ELR (cell line): ENCODE measurements at places on chromosomes 12 and 14.

DNA sequence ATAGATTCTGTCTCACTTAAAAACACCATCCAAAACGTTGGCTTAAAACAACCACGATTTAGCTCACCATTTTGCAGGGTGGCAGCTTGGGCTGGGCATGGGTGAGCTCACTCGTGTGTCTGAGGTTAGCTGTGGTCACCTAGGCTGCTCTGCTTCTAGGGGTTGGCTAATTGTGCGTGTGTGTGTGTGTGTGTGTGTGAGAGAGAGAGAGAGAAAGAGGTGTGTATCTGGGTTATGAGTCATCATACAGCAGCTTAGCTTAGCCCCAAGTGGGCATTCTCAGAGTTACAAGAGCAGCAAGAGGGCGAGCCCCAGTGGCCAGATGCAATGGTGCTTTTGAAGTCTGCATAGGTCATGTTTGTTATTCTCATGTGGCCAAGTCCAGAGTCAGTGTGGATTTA, 6.0 kb downstream of the FBXW8 start:
- DNase-seq: peak; percentile 87

DNA sequence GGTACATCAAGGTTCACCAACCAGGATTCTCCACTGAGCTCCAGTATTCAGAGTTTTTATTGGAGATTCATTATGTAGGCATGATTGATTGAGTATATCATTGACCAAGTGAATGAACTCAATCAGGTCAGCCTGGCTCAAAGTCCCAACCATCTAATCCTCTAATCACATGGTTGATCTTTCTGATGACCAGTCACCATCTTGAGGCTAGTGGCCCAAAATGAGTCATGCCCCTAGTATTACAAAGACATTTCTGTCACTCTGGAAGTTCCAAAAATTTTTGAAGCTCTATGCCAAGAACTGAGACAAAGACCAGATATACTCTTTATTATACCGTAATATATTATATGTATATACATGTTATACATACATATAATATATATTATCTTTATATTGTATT, 75.9 kb upstream of the ATF7IP start:
- no peak for DNase-seq

- DNase-seq: no peak
Measured at GRCh38 chr14:24673059-24673458, 39.1 kb upstream of the GZMB start.

- DNase-seq: no peak
Measured at GRCh38 chr14:91878274-91878673, 10.9 kb upstream of the TC2N start.

- DNase-seq: peak; percentile 62
Measured at GRCh38 chr14:49999826-50000379, 107.0 kb downstream of the ARF6 start.

- DNase-seq: no peak
Measured at GRCh38 chr12:76255281-76255680, 92.9 kb downstream of the BBS10 start.

GRCh38 chr14:92690171-92691011, 58.0 kb downstream of the LGMN start:
- peak; percentile 79 for DNase-seq

DNA sequence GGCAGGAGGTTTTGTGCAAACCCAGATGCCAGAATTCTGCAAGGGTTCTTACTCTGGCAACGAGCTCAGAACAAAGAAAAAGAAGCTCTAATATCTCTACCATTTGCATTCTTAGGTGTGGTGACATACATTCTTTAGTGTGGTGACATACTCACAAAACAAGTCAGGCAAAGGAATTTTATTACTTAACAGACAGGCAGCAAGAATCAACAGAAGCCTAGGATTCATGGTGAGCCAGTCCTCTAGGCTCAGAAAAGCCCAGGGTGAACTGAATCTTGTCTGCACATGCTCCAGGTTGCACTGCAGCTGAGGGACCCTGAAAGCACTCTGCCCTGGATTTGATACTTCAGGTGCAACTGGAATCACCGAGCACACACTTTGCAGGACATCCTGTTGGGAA, 122.4 kb upstream of the PTPRQ start:
- peak; percentile 22 for DNase-seq

DNA sequence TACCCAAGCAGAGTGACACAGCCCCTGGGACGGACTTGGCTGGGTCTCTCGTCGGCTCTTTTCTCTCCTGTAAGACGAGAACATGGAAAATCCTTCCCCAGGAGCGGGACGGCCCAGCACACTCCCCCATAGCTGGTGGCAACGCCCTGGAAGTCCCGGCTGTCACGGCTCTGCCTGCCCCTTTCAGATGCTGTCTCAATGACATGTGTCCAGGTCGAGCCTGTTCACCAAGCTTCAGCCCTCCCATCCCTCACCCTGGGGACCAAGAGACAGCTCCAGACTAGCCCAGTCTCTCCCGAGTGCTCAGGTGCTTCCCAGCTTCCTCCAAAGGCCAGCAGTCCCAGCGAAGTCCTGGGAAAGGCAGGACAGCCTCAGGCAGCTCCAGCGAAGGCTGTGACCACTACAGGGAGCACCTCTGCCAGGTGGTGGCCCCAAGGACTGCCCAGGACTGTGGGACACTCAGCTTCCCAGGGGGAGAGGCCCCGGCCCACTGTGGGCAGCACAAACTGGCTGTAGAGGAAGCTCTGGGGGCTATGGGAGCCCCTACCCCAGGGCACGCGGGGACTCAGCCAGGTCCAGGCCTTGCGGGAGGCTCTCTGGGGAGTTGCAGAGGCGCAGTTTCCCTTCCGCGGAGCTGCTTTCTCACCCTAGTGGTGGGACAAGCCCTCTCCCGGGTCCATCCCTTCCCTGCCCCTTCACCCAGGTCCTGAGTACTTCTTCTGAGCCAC, 33.6 kb downstream of the TNFAIP2 start:
- DNase-seq: no peak

- no peak for DNase-seq
Measured at GRCh38 chr14:23307146-23307530, 505 bp downstream of the BCL2L2 start.

DNA sequence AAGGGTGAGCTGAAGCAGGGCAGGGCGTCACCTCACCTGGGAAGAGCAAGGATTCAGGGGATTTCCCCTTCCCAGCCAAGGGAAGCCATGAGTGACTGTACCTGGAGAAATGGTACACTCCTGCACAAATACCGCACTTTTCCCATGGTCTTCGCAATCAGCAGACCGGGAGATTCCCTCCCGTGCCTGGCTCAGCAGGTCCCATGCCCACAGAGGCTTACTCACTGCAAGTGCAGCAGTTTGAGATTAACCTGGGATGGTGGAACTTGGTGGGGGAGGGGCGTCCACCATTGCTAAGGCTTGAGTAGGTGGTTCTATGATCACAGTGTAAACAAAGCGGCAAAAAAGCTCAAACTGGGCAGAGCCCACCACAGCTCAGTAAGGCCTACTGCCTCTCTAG, 11.0 kb upstream of the DHRS4 start:
- DNase-seq: no peak

GRCh38 chr12:46366771-46367170, 5.8 kb downstream of the SLC38A2 start:
- no peak for DNase-seq

GRCh38 chr14:67170660-67171059, 18.6 kb upstream of the GARIN2 start:
- DNase-seq: no peak

DNA sequence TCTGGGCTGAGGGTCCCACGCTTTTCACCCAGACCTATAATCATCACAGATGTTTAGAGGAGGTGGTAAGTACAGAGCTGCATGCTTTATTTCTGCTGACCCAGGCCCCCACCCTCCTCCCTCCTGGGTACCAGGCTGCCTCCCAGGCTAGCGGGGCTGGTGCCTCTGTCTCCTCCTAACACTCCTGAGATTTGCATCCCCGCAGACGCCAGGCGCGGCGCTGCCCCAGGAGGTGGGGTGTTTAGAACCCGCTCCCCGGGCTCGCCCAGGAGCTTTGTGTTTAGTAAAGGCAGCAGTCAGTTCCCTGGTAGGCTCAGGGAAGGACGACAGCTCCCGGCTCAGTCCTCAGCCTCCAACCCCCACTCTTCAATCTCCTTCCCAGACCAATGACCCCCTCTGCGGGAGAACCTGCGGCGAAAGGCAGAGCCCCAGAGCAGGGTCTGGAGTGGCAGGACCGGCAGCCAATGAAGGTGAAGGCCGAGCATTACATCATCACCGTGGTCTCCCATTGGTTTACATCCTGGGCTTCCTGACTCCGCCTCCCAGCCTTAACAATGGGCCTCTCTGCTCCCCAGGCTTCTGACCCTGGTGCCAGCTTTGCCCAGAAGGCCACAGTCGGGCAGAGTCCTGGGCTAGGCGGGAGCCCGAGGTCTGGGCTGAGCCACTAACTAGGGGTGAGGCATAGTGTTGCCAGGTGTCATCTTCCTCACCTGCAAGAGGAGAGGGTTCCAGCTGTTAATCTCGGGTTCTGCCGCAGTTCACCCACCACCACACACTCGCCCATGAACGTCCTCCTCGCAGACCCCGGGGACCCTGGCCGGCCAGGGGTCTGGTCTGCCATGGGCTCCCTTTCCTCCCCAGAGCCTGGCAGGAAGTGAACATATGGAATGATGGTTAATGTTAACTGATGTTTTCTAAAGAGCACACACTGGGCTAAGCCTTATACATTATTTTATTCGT, 57.5 kb downstream of the CALM1 start:
- peak; percentile 74 for DNase-seq

DNA sequence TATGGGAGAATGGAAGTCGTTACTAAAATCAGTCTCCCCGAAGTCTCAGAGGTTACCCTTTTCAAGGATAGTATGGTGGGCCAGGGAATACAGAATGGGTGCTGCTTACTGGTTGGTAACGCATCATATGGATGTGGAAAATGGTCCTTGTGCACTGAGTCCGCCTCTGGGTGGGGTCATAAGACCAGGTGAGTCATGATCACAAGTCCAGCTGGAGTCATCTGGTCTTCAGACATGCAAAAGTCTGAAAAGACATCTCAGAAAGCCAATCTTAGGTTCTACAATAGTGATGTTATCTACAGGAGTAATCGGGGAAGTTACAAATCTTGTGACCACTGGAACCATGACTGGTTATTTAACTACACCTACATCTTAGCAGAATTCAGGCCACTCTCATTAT, 71.9 kb upstream of the TCL1B start:
- peak; percentile 36 for DNase-seq

DNA sequence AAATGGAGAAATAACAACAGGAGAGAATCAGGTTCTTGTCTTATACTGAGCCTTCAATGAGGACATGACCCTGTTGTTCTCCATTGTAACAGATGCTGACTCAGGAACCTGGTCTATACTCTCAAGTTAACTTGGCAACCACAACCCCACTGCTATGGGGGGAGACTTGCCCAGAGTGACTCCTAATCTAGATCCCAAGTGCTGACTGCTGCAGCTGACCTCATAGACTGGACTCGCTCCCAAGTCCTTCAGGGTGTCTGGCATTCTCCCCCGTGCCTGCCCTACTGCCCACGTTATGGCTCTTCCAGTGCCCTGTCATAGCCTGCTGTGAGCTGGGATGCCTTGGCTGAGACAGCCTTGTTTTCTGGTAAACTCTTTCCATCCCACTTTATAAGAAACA, 37.1 kb downstream of the NID2 start:
- peak; percentile 62 for DNase-seq

DNA sequence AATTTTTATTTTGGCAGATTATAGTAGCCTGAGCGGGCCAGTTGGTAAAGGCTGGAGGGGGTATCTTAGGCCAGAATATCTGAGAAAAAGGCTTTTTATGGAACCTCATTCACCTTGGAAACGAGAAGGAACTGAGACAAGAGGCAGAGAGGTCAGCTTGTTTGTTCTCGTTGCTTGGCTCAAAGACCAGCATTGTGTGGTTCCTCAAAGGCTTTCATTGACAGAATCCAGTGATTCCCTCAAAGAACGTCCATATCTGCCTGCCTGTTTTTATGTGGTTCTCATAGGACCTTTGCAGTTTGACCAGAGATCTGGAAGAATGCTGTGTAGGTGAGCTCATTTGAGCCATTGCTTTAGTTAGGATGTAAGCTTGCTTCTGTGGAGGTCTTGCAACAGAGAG, 117.3 kb downstream of the CFAP54 start:
- no peak for DNase-seq

GRCh38 chr14:106506881-106507305, 980.5 kb downstream of the TMEM121 start:
- DNase-seq: no peak

DNA sequence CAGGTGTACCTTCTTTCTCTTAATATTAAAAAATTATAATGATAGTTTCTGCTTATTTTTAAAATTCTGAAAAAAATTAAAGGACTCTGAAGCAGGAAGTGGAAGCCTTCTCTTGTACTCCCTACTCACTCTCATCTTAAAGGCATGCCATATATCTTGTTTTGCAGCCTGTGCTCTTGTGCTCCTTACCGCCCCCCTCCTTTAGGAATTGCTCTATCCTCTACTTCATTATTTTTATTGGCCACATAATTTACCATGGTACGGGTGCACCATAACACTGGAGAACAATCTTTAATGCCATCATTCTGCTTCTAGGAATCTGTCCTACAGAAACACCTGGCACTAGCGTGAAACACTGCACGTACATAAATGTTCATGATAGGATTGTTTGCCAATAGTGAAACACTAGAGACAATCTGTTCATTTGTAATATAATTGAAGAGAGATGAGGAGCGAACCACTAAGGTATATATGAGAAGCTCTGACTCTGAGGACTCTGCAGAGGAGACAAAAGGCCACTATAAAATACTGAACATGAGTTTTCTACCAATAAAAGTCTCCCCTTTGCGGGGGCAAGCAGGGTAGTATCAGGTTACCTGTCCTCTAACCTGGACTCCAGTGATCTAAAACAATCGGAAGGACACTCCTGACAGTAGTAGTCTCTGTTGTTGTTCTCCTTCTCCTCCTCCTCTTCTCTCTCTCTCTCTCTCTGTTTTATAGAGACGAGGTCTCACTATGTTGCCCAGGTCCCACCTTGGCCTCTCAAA, 6.3 kb upstream of the NYNRIN start:
- peak; percentile 51 for DNase-seq

GRCh38 chr12:67637718-67638117, 10.8 kb upstream of the DYRK2 start:
- no peak for DNase-seq

DNA sequence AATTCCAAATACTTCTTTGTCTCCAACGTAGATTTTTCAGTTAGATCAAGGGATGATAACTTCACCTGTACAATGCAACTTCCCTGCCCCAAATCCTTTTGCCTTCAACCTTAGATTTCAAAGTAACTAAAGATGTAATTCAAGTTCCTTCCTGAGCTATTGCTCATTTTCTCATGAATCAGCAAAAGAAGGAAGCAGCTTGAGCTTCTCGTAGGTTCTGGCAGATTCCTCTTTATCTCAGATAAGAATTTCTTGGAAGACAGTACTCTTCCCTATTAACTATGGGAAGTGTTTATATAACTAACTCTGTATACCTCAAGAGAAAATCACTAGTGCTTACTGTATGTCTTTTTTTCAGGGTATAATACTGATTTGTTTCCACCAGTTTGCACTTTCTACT, 203.8 kb downstream of the RASSF9 start:
- no peak for DNase-seq

- DNase-seq: peak; percentile 41
Measured at GRCh38 chr12:54304187-54304810, 3.5 kb upstream of the NFE2 start.

DNA sequence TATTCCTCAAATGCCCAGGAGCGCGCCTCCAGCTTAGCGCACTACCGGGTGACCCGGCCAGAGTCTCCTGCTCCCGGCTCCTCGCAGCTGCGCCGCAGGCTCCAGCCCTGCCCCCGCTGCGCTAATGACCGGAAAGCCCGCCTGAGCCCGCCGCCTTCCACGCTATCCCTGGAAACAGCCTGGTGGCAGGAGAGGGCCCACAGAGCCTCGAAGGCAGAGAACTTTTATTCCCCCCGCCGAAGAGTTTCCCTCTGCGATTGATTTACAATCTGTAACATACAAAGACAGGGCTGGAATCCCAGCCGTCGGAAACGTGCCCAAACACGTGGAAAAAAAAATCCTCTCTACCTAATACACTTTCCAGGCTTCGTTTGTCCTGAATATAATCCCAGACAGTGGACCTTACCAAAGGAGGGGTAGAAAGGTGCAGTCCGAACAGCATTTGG, 1.5 kb downstream of the COL2A1 start:
- DNase-seq: peak; percentile 49
